ENCODE measurements at places on chromosomes 11 and 22.

GRCh38 chr11:66391322-66391721 lies 19.8 kb upstream of the SLC29A2 start:
- no peak for DNase-seq

DNA sequence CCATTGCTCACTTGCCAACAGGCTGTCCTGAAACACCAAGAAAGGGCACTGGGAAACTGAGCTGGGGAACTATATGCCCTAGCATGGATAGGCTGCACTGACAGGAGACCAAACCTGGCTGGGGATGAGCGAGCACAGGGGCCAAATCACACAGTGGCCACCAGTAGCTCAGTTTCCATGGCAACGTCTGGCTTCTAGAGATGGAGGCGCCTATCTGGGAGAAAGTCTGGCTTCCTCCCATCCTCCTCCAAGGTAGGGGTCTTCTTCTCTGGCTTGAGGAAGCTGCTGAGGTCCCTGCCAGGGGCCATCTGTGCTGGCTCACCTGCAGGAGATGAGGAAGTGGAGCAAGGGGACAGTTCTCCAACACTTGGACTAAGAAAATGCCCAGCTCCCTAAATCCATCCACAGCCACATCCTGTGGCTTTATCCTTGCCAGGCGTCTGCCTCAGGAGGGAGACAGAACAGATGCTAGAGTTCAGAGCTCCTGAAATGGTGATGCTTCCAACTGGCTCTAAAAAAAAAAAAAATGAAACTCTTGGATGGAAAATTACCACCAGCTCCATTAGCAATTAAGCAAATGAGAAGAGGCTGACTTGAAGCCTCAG lies 48.3 kb downstream of the SYT13 start:
- no peak for DNase-seq

GRCh38 chr11:2771758-2772466 lies 72.1 kb upstream of the KCNQ1OT1 start:
- DNase-seq: no peak

DNA sequence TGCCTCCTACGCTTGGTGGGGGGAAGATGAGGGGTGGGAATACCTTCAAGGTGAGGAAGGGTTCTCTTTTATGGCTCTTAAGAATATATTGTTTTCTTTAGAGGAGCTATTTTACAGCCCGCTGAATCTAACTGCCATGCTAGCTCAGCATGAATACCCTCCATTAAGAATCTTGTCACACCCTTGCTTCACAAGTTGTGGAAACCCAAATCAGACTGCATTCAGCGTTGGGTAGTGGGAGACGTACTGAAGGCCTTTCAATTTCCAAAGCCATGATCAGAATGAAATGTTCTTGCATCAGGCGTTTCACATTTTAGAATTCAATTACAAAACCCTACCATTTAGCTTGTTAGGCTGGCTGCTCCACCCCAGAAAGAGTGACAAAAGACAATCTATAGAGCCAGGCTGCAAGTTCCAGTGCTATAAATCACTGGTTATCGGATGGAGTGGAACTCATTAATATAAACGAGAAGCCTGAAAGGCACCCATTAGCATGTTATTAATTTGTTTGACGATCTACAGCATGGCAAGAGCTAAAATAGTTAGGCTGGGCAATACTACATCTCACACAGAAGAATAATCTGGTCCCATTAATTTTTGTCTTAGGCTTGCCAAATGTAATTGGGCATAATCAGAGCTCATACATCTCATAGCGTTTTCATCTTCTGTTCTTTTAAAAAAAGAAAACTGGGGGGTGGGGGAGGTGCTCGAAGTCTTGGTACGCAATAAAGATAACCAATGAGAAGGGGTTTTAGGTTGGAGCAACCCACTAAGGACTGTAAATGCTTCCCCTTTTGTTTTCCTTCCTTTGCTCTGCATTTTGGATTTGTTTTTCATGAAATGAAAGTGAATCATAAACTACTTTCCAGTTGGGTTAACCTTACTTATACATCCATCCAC lies 57.5 kb downstream of the ABTB2 start:
- DNase-seq: no peak

DNA sequence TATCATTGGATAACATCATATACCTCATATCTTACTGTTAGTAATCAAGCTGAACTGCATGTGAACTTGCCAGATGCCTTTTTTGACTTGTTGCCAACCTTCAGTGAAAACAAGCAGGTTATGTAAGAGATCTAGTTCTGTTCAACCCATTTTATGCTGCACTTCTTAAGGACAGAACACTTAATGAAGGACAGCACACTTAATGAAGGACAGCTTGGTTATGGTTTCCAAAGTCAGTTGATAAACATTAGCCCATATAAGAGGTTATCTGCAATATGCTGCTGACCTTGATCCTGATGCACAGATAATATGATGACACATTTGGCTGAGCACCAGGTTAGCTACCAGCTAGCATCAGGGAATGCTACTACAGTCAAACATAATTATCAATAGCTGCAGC lies 358.7 kb upstream of the PDGFD start:
- DNase-seq: no peak

GRCh38 chr11:17887779-17888178 lies 125.1 kb downstream of the SERGEF start:
- no peak for DNase-seq

Measured in CD4-positive, alpha-beta T cell treated with Interleukin-17A for 1 hour (primary cell).